ENCODE measurements at places on chromosomes 7 and 10. TPM values are rescaled to one million over a fixed set of nuclear protein-coding genes. Genes with fewer than 3 reads are reported as not detected.
A peak's percentile ranks its signal among the peaks of the same experiment; 100 is the strongest.

SUN3 gene
- not detected for total RNA-seq

CYP2W1 gene
- total RNA-seq: not detected

FAM24B gene
- total RNA-seq: not detected

TEX47 gene
- total RNA-seq: 0.40 TPM

TSPAN13 gene
- 28.2 TPM for total RNA-seq

ZNF398 gene
- 19.6 TPM for total RNA-seq

DNA sequence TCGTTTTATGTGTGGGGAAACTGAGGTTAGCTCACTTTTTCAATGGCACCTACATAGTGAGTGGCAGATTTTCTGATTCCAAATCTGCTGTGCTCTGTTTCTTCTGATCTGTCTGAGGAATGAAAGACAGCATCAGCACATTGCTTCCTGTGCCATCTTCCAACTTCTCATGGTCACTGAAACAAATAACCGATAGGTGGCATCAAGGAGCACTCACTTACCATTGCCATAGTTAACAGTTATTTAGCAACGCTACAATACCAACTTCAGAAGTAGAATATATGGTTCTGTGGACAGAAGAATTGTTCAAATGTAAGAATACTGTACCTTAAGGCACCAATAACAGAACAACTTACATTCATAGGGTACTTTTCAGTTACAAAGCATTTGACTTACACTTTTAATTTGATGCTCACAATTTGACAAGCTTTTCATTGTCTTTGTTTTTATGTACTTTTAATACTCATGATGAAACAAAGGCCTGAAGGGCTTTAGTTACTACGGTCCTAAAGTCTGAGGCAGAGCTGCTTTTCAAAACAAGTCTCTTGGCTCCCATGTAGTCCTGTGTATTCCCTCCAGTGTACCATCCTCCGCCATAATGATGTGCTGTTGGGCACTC, 228.9 kb upstream of the TCF7L2 start:
- no peaks in the 10 kb centered on the region for H3K36me3 ChIP-seq
- H3K27ac ChIP-seq: no peak overlapping the region
- no peaks in the 10 kb centered on the region for H3K27me3 ChIP-seq
- DNase-seq: no peak
- no peaks in the 10 kb centered on the region for H3K4me1 ChIP-seq

DNA sequence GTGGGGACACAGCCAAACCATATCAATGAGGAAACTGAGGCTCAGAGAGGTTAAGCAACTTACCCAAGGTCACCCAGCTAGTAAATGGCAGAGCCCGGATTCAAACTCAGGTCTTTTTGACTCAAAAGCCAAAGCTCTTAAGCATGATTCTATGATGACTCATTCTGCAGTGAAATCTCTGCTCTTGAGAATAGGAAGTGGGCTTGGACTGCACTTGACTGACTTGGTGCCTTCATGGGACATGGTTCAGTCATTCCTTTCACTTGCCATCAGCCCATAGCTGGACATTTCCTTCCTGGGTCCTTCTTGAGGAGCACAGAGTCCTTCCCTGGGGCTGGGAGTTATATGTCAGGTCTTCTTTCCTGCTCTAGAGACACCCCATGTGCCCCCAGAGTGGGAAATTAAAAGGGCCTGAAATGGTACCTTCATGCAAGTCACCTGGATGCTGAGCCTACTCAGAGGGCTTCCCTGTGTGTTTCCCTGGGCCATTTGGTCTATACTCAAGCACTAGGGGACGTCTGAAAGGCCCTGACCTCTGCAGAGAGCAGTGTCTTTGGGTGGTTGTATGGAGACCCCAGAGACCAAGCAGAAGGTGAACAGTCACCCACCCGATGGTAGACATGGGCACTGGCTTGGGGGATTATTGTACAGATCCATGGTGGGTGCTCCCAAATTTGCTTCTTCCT, 62.4 kb upstream of the SDK1 start:
- H3K27ac ChIP-seq: no peak overlapping the region
- no peaks in the 10 kb centered on the region for H3K36me3 ChIP-seq
- no peaks in the 10 kb centered on the region for H3K4me1 ChIP-seq
- no peaks in the 10 kb centered on the region for H3K27me3 ChIP-seq
- H3K4me3 ChIP-seq: no peak overlapping the region

- DNase-seq: peak; percentile 36
- H3K4me1 ChIP-seq: no peaks in the 10 kb centered on the region
- no peaks in the 10 kb centered on the region for H3K36me3 ChIP-seq
- no peak overlapping the region for H3K4me3 ChIP-seq
- H3K27me3 ChIP-seq: no peaks in the 10 kb centered on the region
Observed at GRCh38 chr7:45259966-45260646, 102.5 kb downstream of the RAMP3 start.

GRCh38 chr10:86267286-86268195, 99.1 kb downstream of the GRID1 start:
- no peak for DNase-seq
- no peak overlapping the region for H3K27ac ChIP-seq
- H3K4me1 ChIP-seq: peaks cover 26% of the 10 kb centered on the region
- no peak overlapping the region for H3K4me3 ChIP-seq
- H3K36me3 ChIP-seq: no peaks in the 10 kb centered on the region
- H3K27me3 ChIP-seq: no peaks in the 10 kb centered on the region

DNA sequence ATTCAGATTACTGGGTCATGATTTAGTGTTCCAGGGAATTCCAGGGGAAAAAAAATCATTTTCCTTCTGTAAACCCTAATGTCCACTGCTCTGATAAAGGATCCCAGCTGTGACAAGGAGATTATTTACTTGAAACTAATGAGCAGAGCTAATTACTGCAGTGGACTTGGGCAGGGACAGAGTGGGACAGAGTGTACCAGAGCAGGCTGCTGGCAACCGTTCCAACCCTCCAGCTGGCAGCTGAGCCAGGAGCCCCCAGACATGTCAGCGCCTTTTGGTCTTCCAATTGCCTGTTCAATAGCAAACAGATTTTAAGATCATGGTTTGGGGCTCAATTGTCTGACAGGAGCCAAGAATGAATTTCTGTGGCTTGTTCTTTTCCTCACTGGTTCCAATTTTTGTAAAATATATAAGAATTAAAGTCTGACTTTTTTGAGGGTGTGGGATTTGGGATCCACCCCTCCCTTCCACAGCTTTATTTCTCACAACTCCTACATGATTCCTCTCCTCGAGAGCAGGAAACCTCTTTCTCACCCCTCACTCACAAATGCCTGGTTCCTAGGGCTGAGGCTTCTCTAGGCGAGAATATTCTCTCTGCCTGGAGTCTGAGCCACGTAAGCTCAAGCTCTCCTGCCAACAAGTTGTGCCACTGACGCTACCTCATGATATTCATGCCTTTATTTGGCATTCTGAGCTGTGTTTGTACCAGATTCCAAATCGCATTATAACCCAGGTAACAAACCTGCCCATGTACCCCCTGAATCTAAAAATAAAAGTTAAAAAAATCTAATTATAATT, 20.6 kb upstream of the FAM180A start:
- peaks cover 13% of the 10 kb centered on the region for H3K4me1 ChIP-seq
- no peak for DNase-seq
- H3K27ac ChIP-seq: no peak overlapping the region

GRCh38 chr10:76993213-76993612, 644.4 kb downstream of the KCNMA1 start:
- no peak for DNase-seq
- no peaks in the 10 kb centered on the region for H3K36me3 ChIP-seq
- H3K27ac ChIP-seq: no peak overlapping the region
- H3K4me3 ChIP-seq: no peak overlapping the region
- H3K4me1 ChIP-seq: no peaks in the 10 kb centered on the region
- no peaks in the 10 kb centered on the region for H3K27me3 ChIP-seq

DNA sequence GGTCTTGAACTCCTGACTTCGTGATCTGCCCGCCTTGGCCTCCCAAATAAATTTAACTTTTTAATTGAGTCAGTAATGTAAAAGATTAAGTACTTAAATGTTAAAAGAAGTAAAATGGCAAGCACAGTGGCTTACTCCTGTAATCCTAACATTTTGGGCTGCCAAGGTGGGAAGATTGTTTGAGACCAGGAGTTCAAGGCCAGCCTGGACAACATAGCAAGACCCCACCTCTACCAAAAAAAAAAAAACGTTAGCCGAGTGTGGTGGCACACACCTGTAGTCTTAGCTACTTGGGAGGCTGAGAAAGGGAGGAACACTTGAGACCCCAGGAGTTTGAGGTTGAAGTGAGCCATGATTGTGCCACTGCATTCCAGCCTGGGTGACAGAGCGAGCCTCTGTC, 26.1 kb downstream of the PHTF2 start:
- H3K27me3 ChIP-seq: no peaks in the 10 kb centered on the region
- no peak for DNase-seq
- H3K4me3 ChIP-seq: no peak overlapping the region
- H3K4me1 ChIP-seq: no peaks in the 10 kb centered on the region

DNA sequence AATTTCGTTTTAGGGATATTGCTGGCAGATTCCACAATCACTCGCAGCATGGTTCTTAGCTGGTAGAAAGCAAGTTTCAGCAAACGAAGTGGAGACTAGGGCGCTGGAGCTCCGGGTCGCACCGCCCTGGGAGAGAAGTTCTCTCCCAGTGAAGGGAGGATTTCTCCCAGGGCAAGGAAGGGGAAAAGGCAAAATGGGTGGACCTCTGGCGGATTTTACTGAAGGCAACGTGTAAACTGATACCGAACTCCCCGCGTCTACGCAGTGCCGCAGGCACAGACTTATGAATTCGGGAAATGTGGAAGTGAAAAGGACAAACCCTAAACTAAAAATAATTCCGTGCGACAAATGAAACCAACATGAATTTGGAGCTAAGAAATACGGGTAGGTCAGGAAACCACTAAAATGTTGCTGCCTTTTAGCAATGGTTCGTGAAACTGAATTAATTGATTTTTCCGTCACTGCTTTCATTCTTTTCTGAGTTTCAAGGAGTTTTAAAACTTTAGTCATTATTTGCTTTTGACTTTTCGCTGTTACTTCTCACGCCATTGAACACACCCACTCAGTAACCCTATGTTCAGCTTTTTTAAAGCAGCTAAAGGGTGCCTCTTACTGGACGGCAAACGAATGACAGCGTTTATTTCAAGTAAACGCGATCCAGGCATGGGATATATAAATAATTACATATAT, at the start of gene MYOF:
TSS of gene MYOF (minus strand) at position 190 of the 690 bp plus-strand sequence. CDS start at position 50, 140 bp downstream.
- DNase-seq: peak; percentile 75
- no peaks in the 10 kb centered on the region for H3K27me3 ChIP-seq
- peak within 1 kb of the TSS; percentile 2 for H3K4me3 ChIP-seq
- H3K27ac ChIP-seq: peak within 1 kb of the TSS; percentile 95
- H3K36me3 ChIP-seq: no peaks in the 10 kb centered on the region

DNA sequence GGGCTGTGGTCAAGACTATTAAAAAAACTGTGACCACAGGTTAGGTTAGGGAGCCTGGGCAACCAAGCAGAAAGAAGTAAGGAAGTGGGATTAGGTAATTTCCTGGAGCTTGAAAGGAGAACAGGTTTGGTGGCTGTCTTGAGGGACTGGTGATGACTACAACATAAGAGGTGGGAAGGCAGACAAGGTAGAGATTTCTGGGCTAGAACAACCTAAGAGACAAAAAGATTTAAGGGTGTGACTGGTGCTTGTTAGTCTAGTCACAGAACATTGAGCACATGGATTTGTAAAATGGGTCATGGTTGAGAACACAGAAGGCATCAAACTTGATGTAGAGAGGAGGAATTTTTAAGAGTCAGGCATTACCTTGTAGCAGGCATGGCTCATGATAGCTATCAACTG, 123.7 kb upstream of the ASAH2 start:
- no peak overlapping the region for H3K27ac ChIP-seq
- peak; percentile 31 for DNase-seq
- H3K4me3 ChIP-seq: no peak overlapping the region

GRCh38 chr10:62916141-62916603, 100.0 kb upstream of the EGR2 start:
- H3K4me3 ChIP-seq: no peak overlapping the region
- H3K27ac ChIP-seq: no peak overlapping the region
- DNase-seq: no peak
- H3K27me3 ChIP-seq: no peaks in the 10 kb centered on the region

GRCh38 chr10:11647676-11648075, 36.2 kb upstream of the USP6NL start:
- H3K4me1 ChIP-seq: no peaks in the 10 kb centered on the region
- H3K36me3 ChIP-seq: no peaks in the 10 kb centered on the region
- no peak for DNase-seq

- H3K27ac ChIP-seq: no peak overlapping the region
- DNase-seq: no peak
- H3K4me3 ChIP-seq: no peak overlapping the region
- H3K36me3 ChIP-seq: no peaks in the 10 kb centered on the region
- H3K27me3 ChIP-seq: no peaks in the 10 kb centered on the region
Observed at GRCh38 chr10:123597676-123598075, 68.5 kb upstream of the GPR26 start.

GRCh38 chr7:4766666-4767519, 8.5 kb upstream of the AP5Z1 start:
- H3K4me3 ChIP-seq: no peak overlapping the region
- H3K27me3 ChIP-seq: no peaks in the 10 kb centered on the region
- H3K4me1 ChIP-seq: peaks cover 5% of the 10 kb centered on the region
- DNase-seq: no peak
- no peak overlapping the region for H3K27ac ChIP-seq
- H3K36me3 ChIP-seq: peaks cover 29% of the 10 kb centered on the region

- no peaks in the 10 kb centered on the region for H3K27me3 ChIP-seq
- H3K27ac ChIP-seq: no peak overlapping the region
- no peaks in the 10 kb centered on the region for H3K4me1 ChIP-seq
- H3K4me3 ChIP-seq: no peak overlapping the region
- no peaks in the 10 kb centered on the region for H3K36me3 ChIP-seq
Observed at GRCh38 chr10:6320320-6321010, 117.7 kb downstream of the PFKFB3 start.

GRCh38 chr10:4475827-4476490, 350.0 kb upstream of the AKR1E2 start:
- no peaks in the 10 kb centered on the region for H3K4me1 ChIP-seq
- H3K36me3 ChIP-seq: no peaks in the 10 kb centered on the region
- no peak overlapping the region for H3K27ac ChIP-seq
- no peak for DNase-seq
- no peaks in the 10 kb centered on the region for H3K27me3 ChIP-seq
